ENCODE measurements at places on chromosomes 3 and 15.

- no peak for DNase-seq
Observed at GRCh38 chr3:196135693-196136639, 54.1 kb upstream of the TFRC start.

DNA sequence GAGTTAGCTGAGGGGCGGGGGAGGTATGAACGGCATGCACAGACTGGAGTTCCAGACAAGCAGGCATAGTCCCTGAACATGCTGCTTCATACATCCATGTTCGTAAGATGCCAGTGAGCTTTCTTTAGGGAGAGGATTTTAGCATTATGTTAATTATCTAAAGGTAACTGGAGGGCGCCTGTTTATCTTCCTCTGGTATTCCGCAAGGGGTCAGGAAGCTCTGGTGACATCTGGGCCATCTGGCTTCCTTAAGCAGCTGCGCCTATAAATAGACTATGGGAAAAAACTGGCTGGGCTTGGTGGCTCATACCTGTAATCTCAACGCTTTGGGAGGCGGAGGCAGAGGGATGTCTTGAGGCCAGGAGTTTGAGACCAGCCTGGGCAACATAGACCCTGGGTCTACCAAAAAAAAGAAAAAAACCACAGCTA is 1.5 kb upstream of the FBXO22 start:
- DNase-seq: no peak

DNA sequence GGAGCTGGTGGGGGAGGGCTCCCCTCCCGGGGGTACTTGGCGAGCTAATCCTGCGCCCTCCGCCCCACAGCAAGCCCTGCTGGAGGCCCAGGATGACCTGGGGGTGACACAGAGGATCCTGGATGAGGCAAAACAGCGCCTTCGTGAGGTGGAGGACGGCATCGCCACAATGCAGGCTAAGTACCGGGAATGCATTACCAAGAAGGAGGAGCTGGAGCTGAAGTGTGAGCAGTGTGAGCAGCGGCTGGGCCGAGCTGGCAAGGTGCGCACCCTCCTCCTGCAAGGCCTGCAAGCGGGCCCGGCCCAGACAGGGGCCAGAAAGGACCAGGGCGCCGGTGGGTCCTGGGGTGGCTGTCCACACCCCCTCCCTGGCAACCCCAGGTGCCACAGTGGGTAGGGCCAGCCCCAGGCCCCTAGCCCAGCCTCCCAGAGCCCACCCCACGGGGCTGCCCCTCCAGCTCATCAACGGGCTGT is 56.5 kb downstream of the SEMA3G start:
- no peak for DNase-seq

DNA sequence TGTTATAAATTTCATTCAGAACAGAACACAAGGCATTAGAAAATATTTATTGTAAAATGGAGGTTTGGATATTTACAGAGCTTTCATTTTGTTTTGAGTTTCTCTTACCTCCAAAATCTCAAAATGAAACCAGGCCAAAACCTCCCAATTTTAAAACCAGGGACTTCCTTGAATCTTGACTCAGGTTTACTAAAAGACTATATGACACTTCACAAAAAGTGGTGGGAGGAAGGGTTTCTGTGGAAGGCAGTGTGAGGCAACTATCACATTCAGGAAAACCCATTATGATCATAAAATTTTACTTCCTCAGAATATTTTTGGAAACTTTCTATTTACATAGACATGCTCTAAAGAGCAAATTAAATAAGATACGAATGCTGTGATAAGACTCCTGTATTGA is 205.8 kb upstream of the EOMES start:
- DNase-seq: no peak

GRCh38 chr3:65128346-65128745 is 440.5 kb upstream of the ADAMTS9 start:
- no peak for DNase-seq

DNA sequence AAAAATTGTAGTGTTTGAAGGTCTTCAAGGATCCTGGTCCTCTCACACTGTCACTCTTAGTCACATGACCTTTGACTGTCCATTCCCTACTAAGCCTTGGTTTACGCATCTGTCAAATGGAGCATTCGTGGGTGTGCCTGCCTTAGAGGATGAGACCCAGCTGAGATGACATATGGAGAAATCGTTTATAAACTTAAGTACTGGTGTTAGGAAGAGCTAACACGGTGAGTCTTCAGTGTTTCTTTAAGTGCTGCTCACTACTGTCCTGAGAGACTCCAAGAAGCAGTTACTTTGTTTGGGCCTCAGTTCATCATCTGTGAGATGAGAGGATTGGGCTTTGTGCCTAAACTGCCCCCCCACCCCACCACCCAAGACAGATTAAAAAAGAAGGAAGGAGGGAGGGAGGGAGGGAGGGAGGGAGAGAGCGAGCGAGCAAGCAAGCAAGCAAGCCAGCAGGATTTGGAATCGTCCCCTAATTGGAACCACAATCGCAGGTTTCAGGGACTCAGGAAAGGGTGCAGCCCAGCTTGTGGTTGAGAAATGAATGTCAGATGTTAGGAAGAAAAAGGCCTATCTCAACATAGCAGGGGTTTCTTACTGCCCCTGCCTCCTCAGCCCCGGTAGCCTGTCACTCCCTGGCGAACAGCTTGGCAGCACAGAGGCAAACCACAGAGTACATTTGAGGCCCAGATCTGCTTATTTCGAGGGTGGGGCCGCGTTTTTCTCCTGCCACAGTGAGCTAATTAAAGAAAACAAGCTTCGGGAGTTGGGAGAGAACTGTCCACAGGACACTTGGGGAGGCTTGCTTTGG is 32.7 kb downstream of the SMAD3 start:
- DNase-seq: no peak

GRCh38 chr15:41967506-41968206 is 4.7 kb downstream of the EHD4 start:
- DNase-seq: no peak
